ENCODE measurements at places on chromosomes 7 and 10.
A peak's percentile ranks its signal among the peaks of the same experiment; 100 is the strongest.

- peak; percentile 33 for DNase-seq
These were observed 2.1 kb downstream of the AMZ1 start for GRCh38 chr7:2689951-2690705.

- no peak for DNase-seq
These were observed 47.8 kb upstream of the CPN1 start for GRCh38 chr10:100129424-100129823.

- no peak for DNase-seq
These were observed 40.6 kb upstream of the WAC start for GRCh38 chr10:28492116-28492920.

DNA sequence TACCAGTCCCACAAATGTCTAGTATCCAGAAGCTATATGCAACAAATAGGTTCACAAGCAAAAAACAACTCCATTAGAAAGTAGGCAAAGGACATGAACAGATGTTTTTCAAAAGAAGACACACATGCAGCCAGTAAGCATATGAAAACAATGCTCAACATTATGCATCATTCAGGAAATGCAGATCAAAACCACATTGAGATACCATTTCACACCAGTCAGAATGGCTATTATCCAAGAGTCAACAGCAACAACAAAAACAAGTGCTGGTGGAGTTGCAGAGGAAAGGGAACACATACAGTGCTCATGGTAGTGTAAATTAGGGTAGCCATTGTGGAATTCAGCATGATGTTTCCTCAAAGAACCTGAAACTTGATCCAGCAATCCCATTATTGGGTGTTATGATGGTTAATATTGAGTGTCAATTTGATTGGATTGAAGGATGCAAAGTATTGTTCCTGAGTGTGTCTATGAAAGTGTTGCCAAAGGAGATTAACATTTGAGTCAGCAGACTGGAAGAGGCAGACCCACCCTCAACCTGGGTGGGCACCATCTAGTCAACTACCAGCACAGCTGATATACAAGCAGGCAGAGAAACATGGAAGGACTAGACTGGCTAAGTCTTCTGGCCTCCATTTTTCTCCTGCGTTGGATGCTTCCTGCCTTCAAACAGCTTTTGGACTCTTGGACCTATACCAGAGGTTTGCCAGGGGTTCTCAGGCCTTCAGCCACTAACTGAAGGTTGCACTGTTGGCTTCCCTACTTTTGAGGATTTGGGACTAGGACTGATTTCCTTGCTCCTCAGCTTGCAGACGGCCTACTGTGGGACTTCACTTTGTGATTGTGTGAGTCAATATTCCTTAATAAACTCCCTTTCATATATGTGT is 218.4 kb upstream of the SEMA3D start:
- DNase-seq: no peak

- no peak for DNase-seq
These were observed 119.0 kb downstream of the FANK1 start for GRCh38 chr10:126015413-126015812.

DNA sequence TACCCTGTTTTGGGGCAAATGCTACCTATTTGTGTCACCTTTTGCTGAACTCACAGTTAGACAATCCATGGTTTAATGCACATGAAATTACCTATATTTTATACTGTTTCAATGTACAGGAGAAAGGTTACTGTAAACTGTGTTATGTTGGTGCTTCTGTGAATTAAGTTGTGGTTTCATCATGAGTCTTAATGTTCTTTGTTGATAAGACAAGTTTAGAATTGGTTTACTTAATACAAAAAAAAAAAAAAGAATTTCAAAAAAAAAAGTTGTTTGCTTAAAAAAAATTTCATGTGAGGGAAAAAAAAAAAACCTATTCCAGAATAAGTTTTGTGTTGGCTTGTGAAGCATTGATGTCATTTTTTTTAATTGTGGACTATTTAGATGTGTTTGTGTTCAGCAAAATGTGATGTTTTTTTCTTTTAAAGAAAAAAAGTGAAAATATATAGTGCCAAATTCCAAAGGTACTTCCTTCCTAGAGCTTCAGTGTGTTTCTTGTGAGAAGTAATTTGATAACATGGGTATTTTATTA is 280.3 kb downstream of the USP6NL start:
- no peak for DNase-seq

- no peak for DNase-seq
These were observed 23.9 kb downstream of the ITGA8 start for GRCh38 chr10:15695852-15696251.

- peak; percentile 89 for DNase-seq
These were observed at the start of gene RHBDD2 for GRCh38 chr7:75878769-75879611. Gene RHBDD2, plus strand, starts transcription at chr7:75879034. Its CDS starts 49 bp downstream, at chr7:75879083.
